Endothelial cell of coronary artery (primary cell): ENCODE measurements at places on chromosomes 2 and 18. TPM values are rescaled to one million over a fixed set of nuclear protein-coding genes. Genes with fewer than 3 reads are reported as not detected.

Gene MBOAT2
- 5.6 and 14.1 TPM in 2 replicates for total RNA-seq

Gene DYNAP
- total RNA-seq = not detected in 2 replicates

Gene AKAIN1
- not detected in 2 replicates for total RNA-seq

Gene LCT
- not detected in 2 replicates for total RNA-seq

Gene FECH
- 31.4 and 39.8 TPM in 2 replicates for total RNA-seq

Gene SLC19A3
- 0.09 and 0.19 TPM in 2 replicates for total RNA-seq

Gene CKAP2L
- total RNA-seq = 3.0 and 6.8 TPM in 2 replicates

Gene DSEL
- total RNA-seq = 7.8 and 13.4 TPM in 2 replicates

Gene TCF23
- total RNA-seq = not detected in 2 replicates

Gene XIRP2
- 0.09 TPM in 1 of 2 replicates, not detected in the other for total RNA-seq
